ENCODE measurements at places on chromosomes 11 and 22.

- DNase-seq, result no peak
These were observed 108.6 kb downstream of the INSC start for GRCh38 chr11:15223318-15223717.

- DNase-seq, result peak; percentile 32
These were observed 70.2 kb upstream of the EED start for GRCh38 chr11:86174101-86175046.

GRCh38 chr22:35506259-35506570 lies 34.4 kb upstream of the RASD2 start:
- no peak for DNase-seq

DNA sequence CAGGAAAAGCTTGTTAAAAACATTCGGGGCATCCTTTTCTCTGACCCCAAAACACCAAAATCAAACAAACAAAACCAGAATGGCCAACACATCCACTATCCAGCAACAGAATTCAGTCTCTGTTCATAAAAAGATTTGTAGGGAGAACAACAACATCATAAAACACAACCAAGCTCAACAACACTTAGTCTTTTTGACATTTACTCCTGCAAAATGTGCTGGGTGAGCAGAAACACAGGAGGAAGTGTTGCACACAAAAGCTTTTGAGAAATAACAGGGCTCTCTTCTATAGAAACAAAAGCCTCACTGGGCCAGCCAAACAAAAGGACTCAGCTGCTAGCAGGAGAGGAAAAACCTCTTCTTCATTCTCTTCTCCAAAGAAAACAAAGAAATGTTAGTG lies 736.0 kb upstream of the CCDC90B start:
- DNase-seq, result no peak

- no peak for DNase-seq
These were observed 357.2 kb downstream of the OPCML start for GRCh38 chr11:133175103-133175502.

DNA sequence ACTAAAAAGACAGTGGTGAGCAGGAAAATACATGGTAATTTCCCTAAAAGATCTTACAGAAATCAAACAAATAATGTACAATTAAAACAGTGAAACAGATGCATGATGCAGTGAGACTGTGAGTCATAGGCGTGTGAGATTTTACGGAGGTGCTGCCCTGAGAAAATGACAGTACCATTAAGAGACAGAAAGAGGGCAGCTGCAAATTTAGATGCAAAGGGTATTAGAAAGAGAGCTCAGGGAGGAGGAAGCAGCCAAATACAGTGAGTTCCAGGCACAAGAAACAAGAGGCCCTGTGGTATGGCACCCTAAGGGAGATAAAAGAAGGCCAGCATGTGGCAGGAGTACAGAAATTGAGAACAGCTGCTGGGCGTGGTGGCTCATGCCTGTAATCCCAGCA lies 88.5 kb upstream of the FIBIN start:
- DNase-seq, result no peak

DNA sequence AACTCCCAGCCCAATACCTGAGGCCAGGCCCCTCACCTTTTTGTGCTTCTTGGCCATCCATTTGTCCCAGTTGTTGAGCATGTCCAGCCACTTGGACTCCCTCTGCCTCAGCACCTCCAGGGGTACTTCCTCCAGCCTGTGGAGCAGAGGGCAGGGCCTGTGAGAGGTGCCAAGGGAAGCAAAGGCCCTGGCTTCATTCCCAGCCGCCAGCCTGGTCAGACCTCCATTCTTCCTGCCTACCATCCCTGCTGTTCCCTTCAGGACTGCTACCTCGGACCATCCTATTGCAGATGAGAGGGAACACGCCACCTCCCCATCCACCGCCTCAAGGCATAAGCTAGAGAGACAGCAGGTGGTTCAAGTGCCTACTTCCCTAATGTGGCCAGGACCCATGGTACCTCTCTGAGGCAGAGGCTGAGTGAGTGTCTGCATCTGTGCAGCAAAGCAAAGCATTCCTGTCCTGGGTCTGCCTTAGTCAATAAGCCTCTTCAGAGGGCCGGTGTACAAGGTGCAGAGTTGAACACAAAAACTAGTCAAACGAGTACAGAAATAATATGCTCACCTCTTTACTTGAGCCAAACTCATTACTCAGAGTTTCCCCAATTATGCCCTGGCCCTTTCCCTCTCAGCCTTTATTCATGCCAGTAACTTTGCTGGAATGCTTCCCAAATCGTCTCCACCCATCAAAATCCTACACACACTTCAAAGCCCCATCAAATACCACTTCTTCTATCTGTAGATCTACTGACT lies 15.4 kb upstream of the CASTOR1 start:
- no peak for DNase-seq

GRCh38 chr22:37708580-37709444 lies 12.0 kb downstream of the TRIOBP start:
- DNase-seq, result no peak

GRCh38 chr11:112017538-112017937 lies 7.7 kb upstream of the DLAT start:
- DNase-seq, result no peak

DNA sequence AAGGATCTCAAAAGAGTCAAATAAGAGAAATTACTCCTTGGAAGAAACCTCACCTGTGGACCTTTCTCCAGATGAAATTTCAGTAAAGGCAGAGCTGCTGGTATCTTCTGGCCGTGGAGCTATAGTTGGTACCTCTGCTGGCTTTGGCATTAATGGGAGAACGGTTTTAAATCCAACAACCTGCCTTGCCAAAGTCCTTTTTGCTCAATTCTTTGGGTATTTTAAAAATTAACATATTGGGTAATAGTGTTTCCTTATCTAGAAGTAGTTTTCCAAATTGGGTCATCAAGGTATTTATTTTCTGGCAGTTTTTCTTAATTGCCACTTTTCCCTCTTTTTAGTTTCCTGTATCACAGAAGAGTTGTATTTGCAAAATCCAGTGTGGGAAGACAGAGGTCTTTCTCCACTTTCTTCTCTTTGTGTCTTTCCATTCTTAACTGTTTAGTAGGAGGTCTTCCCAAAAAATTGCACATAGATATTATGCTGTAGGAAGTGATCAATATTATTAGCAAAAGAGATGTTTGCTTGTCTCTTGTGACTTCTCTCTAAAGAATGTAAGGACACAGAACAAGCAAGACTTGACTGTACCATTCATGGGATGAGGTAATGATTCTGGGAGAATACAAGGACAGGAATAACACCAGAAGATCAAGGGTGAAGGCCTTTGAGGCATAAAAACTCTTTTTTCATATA lies at the start of gene SAA4:
TSS of gene SAA4 (minus strand) at position 139 of the 693 bp plus-strand sequence. CDS start 876 bp downstream, outside the sequence.
- DNase-seq, result no peak

- DNase-seq, result no peak
These were observed 5.7 kb downstream of the HSD17B12 start for GRCh38 chr11:43686207-43686606.

DNA sequence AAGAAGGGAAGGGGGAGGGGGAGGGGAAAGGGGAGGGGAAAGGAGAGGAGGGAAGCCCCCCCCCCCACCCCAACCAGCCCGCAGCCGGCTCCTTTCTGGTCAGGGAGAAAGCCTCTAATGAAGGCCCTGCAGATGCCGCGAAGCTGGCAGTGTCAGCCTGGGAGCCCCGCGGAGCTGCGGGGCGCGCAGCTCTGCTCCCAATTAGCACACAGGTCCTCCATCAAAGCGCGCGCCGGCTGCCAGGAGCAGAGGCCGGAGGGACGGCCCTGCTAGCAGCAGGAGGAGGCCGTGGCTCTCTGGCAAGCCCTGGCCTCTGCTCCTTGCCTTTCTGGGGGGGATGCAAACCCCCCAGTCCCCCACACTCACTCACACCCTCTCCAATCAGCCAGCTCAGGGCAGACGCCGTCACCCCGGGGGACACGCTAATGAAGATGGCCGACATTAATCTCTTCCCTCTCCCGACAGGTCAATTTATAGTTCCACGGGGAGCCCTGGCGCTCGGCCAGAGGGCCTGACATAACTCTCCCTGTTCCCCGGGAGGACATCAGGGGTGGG lies 70.5 kb upstream of the TCF20 start:
- DNase-seq, result no peak

DNA sequence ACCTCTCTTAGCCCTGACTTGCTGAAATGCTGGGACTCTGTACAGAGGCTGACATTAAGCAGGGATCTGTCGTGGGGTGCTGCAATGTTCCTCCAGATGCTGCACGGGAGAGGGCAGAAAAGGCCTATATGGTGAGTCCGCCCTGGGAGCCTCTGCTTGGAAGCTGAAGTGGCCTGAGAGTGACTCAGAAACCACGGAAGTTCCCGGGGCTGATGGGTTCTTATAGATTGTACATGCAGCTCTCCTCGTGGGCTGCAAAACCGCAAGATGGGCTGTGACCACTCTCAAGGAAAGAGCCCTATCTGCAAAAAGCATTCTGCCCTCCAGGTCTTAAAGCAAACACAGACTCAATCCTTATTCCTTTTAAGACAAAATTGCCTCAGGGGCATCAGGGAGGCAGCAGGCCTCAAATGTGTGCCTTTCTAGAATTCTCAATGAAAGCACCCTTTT lies 5.8 kb upstream of the SLC43A3 start:
- DNase-seq, result no peak

DNA sequence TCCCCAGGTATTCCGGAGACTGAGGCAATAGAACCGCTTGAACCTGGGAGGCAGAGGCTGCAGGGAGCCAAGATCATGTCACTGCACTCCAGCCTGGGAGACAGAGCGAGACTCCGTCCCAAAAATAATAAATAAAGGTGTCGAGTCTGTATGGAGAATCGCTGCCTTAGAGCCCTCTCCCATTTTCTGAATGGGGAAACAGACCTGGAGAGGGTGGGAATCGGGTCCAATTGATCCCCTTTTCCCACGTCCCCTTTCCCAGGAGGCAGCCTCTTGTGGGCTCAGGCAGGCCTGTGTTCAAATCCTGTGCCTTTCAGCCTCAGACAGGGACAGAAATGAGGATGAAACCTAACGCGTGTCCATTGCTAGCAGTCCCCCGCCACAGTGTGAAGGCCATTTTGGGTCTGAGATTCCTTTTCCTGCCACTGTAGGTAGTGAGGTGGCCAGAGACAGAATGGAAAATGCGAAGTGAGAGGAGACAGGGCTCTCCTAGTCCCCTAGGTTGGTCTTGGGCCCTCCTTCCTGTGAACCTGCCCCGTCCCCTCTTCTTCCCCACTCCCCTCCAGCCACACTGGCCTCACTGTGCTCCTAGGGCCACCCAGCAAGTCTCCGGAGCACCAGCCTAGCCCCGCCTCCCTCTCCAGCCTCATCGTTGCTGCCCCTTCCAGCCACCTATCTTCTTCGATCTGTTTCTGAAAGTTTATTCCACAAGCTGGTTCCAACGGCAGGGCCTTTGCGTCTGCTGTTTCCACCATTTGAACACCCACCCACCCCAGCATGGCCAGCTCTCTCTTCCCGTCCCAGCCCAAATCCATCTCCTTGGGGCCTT lies 2.7 kb upstream of the POLDIP3 start:
- no peak for DNase-seq

- no peak for DNase-seq
These were observed 1.2 kb downstream of the LRRC56 start for GRCh38 chr11:538431-539051.

DNA sequence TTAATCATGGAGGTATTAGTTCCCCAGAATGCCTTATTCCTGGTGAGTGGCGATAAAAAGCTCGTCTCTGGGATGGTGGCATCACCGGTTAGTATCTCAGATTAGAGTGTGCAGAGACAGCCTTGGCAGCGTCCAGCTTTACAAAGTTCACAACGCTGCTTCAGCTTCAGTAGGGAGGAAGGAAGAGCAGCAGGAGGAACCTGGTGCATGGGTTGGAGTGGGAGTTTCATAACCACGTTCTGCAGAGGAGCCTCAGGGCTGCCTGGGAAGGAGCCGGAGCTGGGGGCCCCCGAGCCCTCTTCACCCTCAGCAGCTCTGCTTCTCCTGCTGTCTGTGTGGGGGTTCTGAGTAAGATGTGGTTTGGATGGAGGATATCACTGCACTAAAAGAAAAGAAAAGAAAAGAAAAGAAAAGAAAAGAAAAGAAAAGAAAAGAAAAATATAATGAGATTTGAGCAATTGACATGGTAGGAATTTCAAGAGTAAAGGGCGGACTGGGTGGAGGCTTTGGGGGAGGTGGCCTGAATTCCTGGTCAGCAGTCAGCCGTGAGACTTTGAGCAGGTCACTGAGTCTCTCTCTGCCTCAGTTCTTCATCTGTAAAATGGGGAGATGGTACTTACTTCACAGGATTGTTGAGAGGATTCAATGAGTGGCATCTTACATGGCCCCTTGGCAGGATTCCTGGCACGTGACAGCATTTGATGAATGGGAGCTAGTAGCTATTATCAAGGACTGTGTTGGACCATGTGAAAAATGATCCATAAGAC lies 6.5 kb downstream of the ASPHD2 start:
- DNase-seq, result no peak

- DNase-seq, result no peak
These were observed 214.0 kb upstream of the B3GAT1 start for GRCh38 chr11:134626032-134626431.

- DNase-seq, result no peak
These were observed 158.7 kb downstream of the RAB38 start for GRCh38 chr11:88016392-88017170.

GRCh38 chr11:90449606-90450005 lies 226.8 kb upstream of the CHORDC1 start:
- DNase-seq, result no peak

GRCh38 chr11:66437979-66438503 lies 607 bp downstream of the MRPL11 start:
- no peak for DNase-seq

- no peak for DNase-seq
These were observed 753 bp downstream of the STX3 start for GRCh38 chr11:59755701-59756557.

DNA sequence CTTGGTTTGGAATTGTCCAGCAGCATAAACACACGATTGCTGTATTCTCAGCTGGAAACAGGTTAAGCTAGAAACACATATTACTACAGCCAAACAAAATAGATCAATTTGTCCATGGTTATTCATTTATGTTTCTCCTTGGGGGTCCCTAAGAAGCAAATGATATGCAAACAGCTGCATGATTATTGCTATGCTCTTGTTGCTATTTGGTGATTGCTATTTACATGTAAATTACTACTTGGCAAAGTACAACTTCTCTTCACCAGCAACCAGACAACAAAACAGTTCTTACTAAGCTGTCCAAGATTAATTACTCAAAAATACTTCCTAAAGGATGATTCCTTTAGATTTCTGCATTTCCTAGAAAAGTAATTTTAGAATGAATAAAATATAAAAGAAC lies 567.9 kb upstream of the ARHGAP42 start:
- no peak for DNase-seq

- no peak for DNase-seq
These were observed 2.6 kb upstream of the CNIH2 start for GRCh38 chr11:66275396-66275795.

- no peak for DNase-seq
These were observed 4220.0 kb upstream of the OR11H1 start for GRCh38 chr22:11307998-11308397.

DNA sequence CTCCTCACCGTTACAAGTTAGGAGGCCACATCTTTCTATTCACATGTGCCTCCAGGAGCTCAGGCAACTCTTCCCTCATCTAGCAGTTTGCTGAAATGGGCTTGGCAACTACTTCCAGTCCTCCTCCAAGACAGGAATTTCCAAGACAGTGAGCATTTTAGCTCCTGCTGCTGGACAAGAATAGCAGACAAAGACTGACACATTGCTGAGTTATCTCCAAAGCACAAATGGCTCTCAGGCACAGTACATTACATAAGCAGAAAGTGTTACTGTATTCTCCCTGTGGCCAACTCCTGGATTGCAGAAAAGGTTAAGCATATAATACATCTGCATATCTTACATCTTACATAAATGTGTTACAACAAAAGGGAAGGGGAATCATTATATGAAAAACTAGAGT lies 83.2 kb upstream of the POU2AF2 start:
- DNase-seq, result no peak

All from GOT3 (cell line).